Right ventricle myocardium inferior (tissue), 1 donor: ENCODE measurements at places on chromosomes 2 and 18. TPM values are rescaled to one million over a fixed set of nuclear protein-coding genes. Genes with fewer than 3 reads are reported as not detected.

The RELCH gene
- total RNA-seq = 11.1 TPM

The C2orf72 gene
- 0.16 TPM for total RNA-seq

The SLC23A3 gene
- 0.87 TPM for total RNA-seq

The DLX1 gene
- total RNA-seq = not detected

The NYAP2 gene
- total RNA-seq = not detected

The TMEM37 gene
- total RNA-seq = 4.5 TPM

The FSIP2 gene
- total RNA-seq = 0.11 TPM

The KIF1A gene
- 1.5 TPM for total RNA-seq

The SH2D6 gene
- total RNA-seq = not detected

The SPEG gene
- total RNA-seq = 119 TPM

The ACMSD gene
- not detected for total RNA-seq
